ENCODE measurements at places on chromosomes 4 and X.

DNA sequence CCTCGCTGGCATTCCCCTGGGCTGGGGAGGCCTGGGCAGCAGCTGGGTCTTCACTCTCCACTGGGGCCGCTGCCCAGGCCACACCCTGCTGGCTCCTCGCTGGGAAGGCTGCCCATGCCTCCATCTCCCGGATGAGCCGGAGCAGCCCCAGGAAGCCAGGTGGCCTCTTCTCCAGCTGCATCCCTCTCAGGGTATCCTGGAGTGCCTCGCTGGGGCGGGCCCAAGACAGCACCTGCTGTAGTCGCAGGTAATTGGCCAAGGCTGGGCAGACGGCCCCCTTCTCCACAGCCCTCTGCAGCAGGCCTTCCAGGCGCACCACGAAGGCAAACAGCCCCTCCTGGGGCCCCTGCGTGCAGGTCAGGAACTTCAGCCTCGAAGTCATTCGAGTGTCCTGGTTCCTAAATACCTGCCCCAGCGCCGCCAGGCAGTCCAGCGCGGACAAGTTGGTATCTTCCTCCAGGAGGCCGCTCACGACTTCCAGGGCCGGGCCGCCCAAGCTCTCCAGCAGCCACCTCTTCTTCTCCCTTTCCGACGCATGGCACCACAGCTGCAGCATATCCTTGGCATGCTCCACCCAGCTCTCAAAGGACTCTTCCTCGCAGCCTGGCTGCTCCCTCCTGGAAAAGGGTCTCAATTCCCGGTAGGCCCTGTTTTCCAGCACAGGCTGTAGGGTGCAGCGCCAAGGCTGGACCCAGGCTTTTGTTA, 3.7 kb downstream of the PNMA6E start:
- no peak for DNase-seq

DNA sequence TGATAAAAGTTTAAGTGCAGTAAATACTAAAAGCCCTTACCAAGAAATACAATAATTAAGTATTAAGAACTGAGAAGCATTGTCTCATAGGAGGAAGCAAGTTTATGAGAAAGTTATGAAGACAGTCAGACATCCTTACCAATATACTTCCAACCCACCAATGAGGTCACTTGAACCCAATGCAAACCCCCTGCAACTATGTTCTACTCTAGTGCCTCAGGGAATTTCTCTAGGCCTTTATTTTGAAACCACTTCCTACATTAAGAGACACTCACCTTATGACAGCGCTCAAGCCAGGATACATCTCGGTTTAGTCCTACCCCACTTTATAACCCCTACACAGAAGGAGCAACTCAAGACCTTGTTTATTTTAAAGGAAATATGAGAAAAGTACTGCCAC, 61.3 kb downstream of the STPG2 start:
- no peak for DNase-seq

GRCh38 chr4:60992037-60992436, 208.1 kb upstream of the ADGRL3 start:
- no peak for DNase-seq

DNA sequence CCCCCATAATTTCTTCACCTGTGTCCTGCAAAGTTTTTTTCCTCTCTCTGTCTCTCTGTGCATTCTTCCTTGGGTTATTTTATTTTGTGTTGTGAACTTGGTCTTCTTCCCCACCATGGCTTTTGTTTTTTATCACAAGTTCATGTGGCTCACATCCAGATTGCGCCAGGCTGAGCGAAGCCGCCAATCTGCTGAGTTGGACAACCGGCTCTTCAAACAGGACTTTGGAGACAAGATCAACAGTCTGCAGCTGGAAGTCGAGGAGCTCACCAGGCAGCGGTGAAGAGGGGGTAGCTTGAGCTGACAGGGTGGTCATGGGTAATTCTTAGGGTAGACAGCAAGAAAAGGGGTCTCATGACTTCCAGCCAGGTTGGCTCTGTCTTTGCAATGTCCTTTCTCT, 46.1 kb downstream of the GRSF1 start:
- no peak for DNase-seq

- no peak for DNase-seq
Observed at GRCh38 chr4:82983444-82983843, 27.2 kb downstream of the LIN54 start.

DNA sequence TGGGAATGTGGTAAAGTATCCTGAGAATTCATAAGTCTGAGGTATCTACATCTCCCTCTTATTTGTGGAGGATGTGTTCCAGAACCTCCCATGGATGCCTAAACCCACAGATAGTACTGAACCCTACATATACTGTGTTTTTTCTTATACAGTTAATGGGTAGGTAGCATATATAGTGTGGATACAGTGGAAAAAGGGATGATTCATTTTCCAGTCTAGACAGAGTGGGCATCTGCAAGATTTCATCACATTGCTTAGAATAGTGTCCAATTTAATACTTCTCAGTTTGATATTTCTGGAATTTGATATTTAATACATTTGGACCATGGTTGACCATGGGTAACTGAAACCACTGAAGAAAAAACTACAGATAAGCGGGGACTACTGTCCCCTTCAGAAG, 155.0 kb upstream of the ANKRD50 start:
- no peak for DNase-seq

DNA sequence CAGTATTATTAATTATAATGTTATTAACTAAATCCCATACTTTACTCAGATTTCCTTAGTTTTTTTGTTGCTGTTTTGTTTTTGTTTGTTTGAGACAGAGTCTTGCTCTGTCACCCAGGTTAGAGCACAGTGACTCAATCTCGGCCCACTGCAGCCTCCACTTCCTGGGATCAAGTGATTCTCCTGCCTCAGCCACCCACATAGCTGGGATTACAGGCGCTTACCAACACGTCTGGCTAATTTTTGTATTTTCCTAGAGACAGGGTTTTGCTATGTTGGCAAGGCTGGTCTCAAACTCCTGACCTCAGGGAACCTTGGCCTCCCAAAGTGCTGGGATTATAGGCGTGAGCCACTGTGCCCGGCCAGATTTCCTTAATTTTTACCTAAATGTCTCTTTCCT, 72.2 kb downstream of the ANAPC4 start:
- no peak for DNase-seq

DNA sequence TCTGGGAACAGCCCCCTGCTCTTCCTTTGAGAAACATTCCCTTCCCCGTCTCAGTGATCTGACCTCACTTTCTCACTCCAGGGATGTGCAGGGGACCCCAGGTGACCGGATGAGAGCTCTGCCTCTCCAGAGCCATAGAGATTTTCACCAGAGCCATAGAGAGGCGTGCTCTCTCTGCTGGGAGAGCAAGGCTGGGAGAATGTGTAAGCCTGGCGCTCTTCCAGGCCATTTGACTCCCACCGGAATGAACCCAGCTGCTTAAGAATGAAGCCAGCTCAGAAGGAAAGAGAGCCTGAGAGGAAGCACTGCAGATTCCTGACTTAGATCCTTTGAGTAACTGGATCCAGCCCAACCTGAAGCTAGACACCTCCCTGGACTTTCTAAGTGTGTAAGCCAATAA, 106.4 kb downstream of the DHX15 start:
- DNase-seq = peak; percentile 17

GRCh38 chr4:5858020-5858769, 34.7 kb downstream of the CRMP1 start:
- no peak for DNase-seq

DNA sequence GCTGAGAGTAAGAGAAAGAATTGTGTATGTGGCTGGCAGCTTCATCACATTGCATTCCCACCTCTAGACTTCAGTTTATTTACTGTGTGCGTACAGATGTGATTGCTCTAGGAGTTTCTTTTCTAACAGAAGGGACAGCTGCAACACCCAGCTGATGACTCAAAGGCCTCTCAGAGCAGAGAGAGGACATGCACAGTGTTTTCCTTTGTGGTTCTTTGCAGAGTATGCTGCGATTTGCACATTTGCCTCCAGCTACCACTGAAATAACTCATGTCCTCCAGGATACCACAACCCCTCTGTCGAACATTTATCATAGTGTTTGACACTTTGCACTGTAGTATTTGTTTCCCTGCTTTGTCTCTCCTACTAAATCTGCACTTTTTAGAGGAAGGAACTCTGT, 294.1 kb downstream of the STIM2 start:
- peak; percentile 18 for DNase-seq

- no peak for DNase-seq
Observed at GRCh38 chrX:114332766-114333165, 251.1 kb upstream of the HTR2C start.

DNA sequence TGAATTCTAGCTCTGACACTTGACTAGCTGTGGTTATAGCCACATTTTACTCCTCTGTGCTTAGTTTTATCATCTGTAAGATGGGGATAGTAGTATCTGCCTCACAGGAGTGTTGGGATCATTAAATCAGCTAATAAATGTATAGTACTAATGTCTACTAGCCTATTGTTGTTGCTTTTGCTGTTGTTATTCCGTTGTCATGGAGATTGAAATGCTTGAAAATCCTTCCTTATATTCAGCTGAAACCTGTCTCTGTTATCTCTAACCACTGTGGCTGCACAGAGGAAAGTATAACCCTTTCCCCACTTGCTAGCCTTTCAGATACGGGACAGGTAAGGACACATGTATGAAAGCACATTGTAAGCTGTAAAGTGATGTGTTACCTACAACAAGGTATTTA, 33.9 kb downstream of the CLCN5 start:
- no peak for DNase-seq

- peak; percentile 64 for DNase-seq
Observed at GRCh38 chr4:181548873-181549575, 694.2 kb upstream of the TENM3 start.

GRCh38 chr4:168817370-168817769, 192.7 kb downstream of the CBR4 start:
- DNase-seq = no peak

DNA sequence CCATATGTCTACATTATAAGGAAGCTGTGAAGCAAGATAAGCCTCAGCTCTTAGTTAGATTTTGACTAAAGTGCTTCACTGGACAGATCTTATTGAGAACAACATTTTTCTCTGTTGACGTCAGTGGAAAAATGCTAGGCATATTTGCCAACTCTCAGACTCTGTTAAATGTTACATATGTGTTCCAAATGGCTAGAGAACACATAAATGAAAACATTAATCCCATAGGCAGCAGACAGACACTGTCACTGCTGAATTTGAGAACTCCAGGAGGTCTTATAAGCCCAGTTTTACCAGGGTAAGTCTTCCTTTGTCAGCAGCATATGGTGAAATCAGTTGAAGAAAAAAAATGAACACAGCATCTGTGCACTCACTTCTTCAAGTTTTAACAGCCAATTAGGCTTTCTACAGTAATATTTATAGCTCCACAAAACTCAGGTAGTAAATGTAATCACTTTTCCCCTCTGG, 186.9 kb downstream of the CAMK2D start:
- peak; percentile 13 for DNase-seq

DNA sequence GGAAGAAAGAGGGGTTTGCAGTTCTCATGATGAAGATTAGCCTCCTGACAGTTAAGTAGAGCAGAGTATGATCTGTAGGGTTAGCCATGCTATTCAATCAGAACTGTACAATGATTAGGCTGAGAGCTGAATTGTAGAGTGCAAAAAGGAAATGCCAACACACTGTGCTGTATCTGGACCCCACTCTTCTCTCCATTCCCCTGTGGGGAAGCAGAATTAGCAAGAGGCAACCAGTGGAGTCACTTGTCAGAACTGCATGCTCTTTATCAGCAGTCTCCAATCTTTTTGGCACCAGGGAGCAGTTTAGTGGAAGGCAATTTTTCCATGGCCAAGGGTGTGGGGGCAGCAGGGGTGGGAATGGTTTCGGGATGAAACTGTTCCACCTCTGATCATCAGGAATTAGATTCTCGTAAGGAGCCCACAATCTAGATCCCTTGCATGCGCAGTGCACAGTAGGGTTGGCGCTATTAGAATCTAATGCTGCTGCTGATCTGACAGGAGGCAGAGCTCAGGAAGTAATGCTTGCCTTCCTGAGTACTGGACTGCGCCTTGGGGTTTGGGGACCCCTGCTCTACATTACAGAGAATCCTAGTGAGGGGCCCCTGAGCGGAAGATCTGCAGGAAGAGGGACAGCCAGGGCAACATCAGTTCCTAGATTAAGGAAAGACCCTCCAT, 19.4 kb downstream of the TBC1D9 start:
- no peak for DNase-seq

DNA sequence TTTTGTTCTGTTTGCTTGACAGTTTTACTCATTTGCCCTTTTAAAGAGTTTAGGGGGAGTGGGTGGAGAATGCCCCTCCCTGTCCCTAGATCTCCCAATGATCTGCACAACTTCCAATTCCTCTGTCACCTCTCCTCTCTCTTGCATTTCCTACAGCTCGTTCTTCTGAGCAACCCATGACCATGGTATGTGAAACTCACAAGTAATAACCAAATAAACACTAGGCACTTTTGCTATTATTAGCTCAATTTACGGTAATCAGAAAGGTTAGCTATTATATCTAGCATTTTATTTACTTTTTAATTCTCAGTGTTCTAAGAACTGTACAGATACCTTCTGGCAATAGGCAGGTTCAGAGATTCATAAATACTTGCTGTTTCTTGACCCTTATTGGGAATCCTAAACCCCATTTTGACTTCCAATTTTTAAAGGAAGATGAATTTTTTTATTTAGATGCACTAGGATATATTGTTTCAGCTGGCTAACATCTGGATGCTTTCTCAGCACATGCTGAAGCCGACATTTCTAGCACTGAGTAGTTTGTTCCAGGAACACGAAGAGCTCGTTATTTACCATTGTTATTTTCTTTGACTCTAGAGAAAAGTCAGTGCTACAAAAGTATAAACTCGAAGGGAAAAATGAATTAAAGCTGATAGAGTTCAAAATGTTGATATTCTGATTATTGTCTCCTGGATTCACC, 194.7 kb upstream of the TLL1 start:
- no peak for DNase-seq

DNA sequence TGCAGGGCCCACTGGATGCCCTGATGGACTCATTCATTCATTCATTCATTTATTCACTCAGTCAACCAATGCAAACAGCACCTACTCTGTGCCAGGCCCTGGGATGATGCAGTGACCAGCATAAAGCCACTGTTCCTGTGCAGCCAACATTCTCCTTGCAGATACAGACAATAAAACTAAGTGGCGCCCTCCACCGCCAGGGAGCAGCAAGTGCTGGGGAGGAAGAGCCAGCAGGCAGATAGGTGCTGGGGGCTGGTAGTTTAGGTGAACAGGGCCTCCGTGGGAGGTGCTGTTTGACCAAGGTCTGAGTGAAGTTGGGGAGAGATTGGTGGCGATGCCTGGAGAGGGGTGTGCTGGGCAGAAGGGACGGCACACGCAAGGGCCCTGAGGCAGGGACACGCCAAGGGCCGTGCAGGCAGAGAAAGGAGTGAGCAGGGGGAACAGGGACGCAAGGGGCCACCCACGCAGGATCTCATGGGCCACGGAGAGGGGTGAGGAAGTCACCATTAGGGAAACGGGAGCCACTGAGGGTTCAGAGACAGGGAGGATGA, 65.5 kb downstream of the WFS1 start:
- no peak for DNase-seq

- peak; percentile 16 for DNase-seq
Observed at GRCh38 chr4:83561381-83561780, 25.5 kb downstream of the GPAT3 start.

GRCh38 chr4:127449449-127449848, 183.3 kb upstream of the INTU start:
- no peak for DNase-seq

DNA sequence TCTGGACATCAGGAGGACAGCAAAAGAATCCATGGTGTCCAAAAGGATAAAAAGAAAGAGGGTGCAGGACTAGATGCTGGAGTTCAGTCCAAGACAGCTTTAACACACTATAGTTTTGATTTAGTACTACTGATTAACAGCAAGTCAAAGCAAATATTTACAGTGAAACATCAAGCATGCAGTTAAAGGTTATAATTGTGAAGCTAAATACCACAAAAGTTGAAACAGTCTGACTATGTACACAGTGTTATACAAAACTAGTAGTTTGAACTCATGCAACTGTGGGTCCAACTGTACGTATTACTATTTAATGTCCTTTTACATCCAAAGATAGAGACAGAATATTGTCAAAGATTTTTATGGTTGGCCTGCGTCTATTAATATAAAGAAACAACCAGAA, 57.6 kb downstream of the CHIC2 start:
- DNase-seq = no peak
